ENCODE measurements at places on chromosomes 6 and 20.

- no peak for DNase-seq
Observed at GRCh38 chr6:130680116-130680515, 147.1 kb upstream of the SMLR1 start.

DNA sequence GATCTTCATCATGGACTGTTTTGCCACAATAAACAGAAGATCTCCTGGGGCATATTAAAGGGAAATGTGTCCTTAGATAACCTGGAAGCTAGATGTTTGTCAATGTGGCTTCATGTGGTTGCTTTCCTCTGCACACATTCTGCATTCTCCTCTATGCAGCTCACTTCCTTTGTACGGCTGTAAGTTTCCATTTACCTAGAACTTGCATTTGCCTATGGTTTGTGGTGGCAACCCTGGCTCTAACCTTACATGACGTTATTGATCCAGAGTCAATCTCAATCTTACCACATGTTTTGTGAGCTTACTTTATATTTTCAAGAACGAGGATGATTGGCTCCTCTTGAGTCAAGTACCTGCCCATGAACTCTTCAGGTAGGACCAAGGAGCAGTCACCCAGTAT lies 863.1 kb downstream of the MAFB start:
- DNase-seq = no peak

GRCh38 chr6:168277274-168277669 lies 42.3 kb downstream of the DACT2 start:
- no peak for DNase-seq

DNA sequence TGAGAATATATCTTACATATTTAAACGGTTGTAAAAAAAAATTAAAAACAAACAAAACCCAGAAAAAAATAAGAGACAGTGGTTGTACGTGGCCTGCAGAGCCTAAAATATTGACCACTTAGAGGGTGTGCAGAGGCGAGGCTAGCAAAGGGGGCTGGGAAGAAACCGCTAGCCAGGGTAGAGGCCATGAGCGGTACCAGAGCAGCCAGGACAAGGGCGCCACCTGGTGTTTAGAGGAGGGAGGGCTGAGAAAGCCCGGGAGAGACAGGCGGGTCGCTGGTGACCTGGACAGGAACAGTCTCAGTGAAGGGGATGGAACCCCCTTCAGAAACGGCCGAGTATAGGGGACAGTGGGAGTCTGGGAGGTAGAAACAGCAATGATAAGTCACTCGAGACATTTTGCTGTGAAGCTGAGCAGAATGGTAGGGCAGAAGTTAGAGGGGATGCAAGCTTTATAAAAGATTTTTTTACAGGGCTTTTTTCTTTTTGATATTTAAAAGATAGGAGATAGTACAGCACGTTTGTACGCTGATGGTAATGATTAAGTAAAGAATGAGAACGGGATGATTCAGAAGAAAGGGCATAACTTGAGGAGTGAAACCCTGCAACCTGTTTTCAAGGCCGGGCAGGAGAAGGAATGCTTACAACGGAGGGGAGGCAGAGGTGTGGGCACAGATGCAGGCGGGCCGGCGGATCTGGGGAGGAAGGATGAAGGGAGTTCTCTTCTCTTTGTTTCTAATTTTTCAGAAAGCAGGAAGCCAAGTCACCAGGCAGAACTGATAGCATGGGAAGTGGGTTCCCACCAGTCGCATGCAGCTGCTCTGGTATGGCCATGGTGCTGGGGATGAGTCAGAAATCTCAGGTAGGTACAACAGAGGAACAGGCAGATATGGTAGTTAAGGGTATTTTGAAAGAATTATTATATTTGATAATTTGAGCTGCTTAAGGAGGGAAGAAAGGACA lies 76.2 kb downstream of the FAM229B start:
- DNase-seq = peak; percentile 50

DNA sequence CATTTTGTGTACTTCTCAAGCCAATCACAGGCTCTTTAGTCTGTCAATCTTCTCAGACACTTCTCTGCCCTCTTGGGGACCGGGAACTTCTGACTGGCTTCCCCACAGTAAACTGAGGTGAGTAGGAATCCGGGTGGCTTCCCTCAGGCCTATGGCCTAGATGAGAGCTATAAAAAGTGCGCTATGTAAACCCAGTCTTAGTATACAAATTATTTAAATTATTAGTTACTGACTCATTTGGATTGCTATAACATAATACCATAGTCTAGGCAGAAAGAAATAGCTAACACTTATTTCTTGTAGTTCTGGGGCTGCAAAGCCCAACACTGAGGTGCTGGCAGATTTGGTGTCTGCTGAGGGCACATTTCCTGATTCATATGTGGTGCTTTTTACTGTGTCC lies 109.2 kb upstream of the MCHR2 start:
- DNase-seq = no peak

DNA sequence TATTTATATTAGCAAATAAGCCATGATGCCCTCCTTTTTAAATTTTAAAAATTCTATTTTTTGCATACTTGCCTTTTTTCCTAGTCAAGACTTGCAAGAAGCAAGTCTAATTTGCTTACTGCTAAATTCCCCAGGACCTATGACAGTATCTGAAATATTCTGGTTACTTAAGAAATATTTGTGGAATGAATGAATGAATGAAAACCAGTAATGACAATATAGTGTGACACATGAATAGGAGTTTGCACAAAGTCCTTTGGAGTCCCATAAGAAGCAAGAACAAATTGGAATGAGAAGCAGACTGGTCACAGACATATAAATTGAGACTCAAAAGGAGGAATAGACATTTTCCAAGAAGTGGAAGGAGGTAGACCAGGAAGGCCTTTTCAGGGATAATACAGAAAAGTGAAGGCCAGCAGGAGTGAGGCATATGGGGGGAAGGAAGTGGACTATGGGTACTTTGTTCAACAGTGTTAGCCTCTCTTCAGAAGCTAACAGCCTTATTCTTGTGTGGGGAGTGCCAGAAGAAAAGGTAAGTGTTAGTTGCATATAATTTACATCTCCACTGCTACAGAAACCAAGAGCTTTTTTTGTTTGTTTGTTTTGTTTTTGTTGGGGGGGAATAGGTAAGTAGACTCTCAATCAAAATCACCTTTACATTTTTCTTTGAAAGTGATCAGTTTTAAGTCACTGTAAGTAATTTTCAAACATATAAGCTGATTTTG lies 93.6 kb upstream of the FAM184A start:
- no peak for DNase-seq

- DNase-seq = no peak
Observed at GRCh38 chr20:24668791-24669190, 199.4 kb downstream of the SYNDIG1 start.

- no peak for DNase-seq
Observed at GRCh38 chr6:117399126-117399525, 26.6 kb downstream of the ROS1 start.

GRCh38 chr6:87094576-87094975 lies 330 bp downstream of the CGA start:
- DNase-seq = no peak

DNA sequence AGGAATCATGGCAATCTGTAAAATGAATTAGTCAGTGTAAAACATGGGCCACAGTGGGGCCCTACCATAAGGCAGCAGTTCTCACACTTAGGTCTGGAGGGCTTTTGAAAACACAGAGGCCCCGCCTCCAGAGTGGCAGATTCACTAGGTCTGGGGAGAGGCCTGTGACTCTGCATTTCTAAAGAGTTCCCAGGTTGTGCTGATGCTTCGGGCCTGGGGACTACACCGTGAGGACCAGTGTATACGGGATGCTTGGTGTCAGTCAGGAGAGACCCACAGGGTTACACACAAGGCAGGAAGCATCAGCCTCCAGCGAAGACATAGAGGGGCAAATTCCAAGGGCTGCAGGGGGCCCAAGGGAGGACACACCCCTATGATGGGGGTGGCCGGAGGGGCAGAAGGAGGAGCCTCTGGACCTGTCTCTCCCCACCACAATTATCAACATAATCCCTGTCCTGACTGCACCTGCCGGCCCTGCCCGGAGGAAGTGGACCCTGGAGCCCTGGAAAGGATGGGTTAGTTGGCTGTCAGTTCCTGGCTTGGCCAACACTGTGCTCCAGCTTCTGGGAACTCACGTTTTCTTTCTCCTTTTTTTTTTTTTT lies 46.7 kb downstream of the FGD2 start:
- DNase-seq = no peak

DNA sequence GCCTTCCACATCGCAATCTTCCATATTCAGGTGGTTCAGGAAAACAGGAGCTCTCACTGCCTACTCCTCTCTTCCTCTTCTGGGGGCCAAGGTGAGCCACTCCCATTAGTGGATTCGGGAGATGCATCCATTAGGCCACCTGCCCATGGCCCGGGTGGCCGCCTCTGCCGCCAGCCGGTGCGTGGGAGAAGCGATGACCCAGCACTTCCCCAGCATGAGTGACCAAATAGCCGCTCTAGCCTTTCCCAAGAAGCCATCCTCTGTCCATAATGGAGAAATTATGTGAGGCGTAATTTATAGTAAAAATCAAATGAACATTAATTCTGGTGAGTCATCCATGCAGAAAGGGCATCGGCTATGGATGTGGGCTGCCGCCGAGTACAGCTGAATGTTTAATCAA lies 39.4 kb downstream of the GNAS-AS1 start:
- no peak for DNase-seq

DNA sequence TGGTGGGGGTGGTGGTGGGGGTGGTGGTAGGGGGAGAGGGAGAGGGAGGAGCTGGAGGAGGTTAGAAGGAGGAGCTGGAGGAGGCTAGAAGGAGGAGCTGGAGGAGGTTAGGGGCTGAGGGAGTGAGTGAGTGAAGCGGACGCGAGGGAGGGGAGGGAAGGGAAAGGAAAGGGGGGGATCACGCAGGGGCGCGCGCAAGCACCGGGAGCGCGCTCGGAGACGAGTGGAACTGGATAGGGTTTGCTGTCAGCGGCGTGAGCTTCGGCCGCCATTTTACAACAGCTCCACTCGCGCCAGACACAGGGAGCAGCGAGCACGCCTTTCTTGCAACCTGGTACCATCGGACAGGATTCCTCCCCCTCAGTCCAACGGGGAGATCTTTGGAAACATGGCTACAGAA lies 90.5 kb upstream of the FERMT1 start:
- DNase-seq = no peak

DNA sequence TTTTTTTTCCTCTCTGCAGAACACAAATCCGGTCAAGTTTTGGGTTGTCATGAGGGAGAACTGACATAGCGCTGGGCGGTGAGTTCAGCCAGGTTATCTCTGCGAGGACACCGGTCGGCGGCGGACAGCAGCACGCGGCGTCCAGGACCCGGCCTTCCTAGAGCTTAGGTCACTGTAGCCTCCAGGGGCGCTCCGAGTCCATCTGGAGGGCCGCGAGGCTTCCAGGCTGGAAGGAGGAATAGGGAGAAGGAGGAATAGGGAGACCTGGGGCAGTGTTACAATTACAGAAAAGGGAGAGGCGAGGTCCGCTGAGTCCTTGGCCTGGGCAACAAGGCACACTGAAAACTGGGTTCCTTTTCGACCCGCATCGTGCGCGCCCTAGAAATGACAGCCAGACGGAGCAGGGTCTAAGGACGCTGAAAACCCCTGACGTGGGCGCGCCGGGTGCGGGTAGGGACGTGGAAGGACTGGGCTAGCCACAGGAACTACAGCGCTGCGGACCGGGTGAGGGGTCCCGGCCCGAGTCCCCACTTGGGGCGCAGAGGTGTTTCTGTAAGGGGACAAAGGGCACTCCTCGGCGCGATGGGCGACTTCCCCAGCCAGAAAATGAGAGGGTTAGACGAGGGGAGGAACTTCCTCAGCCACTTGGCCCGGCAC lies 536 bp upstream of the FNDC1 start:
- DNase-seq = no peak

DNA sequence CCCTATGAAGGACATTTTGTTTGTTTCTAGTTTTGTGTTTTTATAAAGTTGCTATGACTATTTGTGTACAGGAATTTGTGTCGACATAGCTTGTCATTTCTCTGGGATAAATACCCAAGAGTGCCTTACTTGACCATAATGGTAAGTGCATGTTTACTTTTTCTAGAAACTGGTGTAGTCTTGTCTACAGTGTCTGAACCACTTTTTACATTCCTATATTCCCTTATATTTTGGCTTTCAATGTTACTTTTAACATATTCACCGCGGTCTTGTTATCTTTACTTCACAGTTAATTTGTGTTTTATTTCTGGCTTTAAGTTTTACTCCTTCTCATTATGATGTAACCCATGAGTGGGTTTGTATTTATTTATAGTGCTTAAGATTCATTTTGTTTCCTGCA lies 444.4 kb upstream of the RGS17 start:
- DNase-seq = no peak

- DNase-seq = no peak
Observed at GRCh38 chr20:49964964-49965780, 17.6 kb upstream of the SNAI1 start.

DNA sequence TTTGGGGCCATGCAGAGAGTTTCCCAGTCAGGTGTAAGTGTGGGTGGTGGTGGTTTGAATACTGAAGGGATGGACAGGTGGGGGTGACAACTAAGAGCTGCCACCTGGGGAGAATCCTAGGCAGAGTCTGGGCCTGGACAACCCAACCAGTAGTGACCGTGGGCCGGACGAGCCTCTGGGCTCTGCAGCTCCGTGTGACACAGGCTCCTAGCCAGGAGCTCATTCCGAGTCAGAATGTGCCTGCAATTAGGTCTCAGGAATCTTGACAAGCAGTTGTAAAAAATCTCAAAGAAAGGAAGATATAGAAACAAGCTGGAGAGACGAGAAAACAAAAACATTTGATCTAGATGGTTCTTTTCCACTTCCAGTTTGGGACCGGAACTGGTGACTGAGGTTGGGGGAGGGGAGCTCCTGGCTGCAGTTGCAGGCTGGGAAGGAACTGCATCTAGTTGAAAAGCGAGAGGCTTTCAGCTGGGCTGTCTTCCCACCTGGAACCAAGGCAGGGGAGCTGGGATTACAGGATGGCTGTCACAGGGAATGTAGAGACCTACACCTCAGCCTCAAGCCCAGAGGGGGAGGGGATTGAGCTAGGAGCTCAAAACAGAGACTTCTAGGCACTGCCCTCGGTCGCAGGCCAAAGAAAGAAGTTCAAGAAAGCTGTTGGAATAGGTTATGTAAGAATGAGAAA lies 156.9 kb downstream of the PAX1 start:
- DNase-seq = no peak

Data from stimulated activated CD8-positive, alpha-beta memory T cell treated with anti-CD3 and anti-CD28 coated beads, Interleukin-15, amount 100 ng/mL, for 4 hours (primary cell).